ENCODE measurements at places on chromosomes 6 and 20. TPM values are rescaled to one million over a fixed set of nuclear protein-coding genes. Genes with fewer than 3 reads are reported as not detected.

The HSPA12B gene
- total RNA-seq: under 0.01 TPM

The PBOV1 gene
- total RNA-seq: not detected

The OR2H2 gene
- not detected for total RNA-seq

The ESR1 gene
- total RNA-seq: 1.0 TPM

The PTCRA gene
- total RNA-seq: not detected

The C20orf144 gene
- 0.14 TPM for total RNA-seq

The JPH2 gene
- total RNA-seq: 16.3 TPM

The TMC2 gene
- not detected for total RNA-seq

The NRSN1 gene
- total RNA-seq: not detected

The PRSS16 gene
- not detected for total RNA-seq

Measured in placental pericyte (primary cell).